ENCODE measurements at places on chromosomes 2 and 18.

GRCh38 chr2:27800856-27801255 is 29.3 kb downstream of the MRPL33 start:
- no peak for DNase-seq

DNA sequence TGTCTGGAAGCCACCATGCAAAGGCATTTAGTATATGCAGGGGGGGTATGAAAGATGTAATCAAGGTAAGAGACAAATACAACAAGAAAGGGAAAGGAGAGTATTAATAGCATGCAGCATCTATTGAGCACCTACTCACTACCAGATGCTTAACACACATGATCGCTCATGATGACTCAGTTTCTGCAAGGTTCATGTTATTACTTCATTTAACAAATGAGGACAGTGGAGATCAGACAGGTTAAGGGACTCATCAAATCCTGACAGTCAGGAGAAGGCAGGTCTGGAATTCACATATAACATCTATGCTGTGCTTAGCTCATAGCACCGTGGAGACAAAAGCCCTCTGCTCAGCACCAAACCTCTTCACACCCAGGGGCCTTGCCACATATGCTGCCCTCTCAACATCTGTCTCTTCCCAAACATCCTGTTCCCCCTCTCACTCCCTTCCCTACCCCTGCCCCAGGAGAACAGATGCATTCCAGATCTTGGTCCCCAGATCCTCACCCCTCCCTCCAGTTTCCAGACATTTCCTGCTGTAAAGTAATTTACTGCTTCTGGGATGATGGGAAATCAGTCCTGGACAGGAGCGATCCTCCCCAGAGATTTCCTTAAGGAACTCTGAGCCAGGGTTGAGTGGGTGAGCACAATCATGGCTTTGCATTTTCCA is 155.3 kb downstream of the ANTXR1 start:
- no peak for DNase-seq

- DNase-seq, result no peak
These were observed 176.2 kb downstream of the LDLRAD4 start for GRCh38 chr18:13394801-13395200.

DNA sequence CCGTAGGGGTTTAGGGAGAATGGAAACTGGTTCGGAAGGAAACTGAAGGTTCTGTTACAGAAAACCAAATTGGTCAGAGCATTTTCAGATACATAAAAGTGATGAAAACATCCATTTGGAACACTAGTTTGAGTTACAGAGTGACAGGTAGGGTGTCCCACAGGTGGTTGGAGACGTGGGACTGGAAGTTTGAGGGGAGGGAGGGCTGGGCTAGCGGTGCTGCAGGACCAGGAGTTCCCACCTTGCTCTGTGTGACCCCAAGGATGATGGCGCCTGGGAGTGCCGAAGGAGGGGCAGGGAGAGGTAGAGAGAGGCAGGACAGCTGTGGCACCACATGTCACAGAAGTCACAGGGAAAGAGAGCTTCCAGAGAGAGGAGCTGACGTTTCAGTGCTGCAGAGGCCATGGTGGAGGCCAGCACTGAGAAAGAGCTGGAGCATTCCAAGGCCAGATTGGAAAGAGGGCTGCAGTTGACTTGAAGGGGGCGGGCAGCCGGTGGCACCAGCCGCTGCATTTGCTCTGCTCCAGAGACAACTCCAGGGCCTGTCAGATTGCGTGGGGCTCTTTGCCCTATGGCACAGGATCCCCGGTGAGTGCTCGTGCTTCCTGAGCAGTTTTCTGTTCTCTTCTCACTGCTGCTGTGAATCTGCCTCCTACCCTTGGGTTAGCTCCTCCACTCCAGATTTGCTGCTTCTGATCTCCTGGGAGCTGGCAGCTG is 56.2 kb upstream of the FOSL2 start:
- no peak for DNase-seq

GRCh38 chr2:110211938-110212858 is at the start of gene MTLN:
MTLN (minus strand) TSS chr2:110212547; CDS start chr2:110212525, 22 bp downstream.
- peak; percentile 12 for DNase-seq

DNA sequence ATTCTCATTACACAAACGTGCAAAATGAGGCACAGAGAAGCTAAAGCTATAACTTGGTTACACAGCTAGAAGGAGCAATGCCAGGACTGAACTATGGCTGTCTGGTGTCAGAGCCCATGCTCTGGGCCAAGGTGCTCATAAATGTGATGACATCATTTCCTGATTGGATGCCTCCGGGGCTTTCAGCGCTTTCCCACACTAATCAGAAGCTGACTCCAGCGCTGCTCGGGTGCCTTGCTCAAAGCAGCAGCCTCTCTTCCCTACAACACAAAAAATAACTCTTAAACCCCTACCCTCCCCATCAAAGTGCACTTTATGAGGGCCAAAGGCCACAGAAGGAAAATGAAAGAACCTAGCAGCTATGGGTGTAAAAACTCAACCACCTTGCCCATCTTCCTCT is 90.7 kb downstream of the STK39 start:
- peak; percentile 36 for DNase-seq

- peak; percentile 71 for DNase-seq
These were observed 45.8 kb downstream of the WDR7 start for GRCh38 chr18:56696966-56697365.

GRCh38 chr2:179250848-179251504 is 13.7 kb downstream of the SESTD1 start:
- DNase-seq, result no peak

DNA sequence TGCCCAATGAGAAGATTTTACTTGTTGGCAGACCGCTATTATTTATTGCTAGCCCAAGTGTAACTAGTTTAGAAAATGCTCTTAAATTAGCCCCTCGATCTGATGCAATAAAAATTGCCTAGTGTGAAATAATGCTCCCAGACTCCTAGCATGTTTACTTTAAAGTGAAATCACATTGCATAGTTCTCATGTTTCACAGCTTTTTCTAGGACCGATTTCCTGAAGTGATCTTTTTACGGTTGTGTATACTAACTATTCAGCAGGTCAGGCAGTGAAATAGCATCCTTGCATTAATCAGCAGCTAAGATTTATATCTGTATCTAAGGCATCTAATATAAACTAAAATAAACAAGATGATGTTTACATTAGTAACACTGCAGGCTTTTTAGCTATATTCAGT is 52.4 kb downstream of the PMS1 start:
- no peak for DNase-seq

DNA sequence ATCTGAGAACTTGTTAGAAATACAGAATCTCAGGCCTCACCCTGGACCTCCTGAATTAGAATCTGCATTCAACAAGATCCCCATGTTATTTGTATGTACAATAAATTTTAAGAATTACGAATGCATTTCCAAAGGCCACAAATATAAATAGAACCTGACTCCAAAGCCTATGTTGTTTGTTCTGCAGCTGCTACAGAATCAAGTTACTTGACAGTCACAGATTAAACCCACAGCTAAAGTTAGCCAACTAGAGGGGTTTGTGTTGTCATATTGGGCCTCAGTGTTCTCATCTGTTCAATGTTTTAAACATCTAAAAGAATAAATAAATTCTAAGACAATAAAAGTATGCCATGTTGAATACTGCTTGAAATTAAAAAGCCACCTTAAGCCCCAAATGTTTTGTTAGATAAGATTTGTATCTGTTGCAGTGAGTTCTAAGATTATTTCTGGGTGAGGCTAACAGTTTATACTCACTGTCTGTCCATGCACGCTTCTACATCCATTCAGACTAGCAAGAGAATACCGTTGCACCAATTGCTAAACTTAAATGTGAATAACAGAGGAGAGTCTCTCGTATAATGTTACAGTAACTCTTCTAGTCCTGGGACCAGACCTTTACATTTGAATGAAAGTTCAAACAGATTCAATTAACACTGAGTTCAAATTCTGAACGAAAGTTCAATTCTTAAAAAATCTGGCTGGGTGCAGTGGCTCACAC is 200.4 kb downstream of the MEMO1 start:
- no peak for DNase-seq

- DNase-seq, result no peak
These were observed 134.9 kb upstream of the NDUFV2 start for GRCh38 chr18:8967573-8967972.

- DNase-seq, result no peak
These were observed 10.7 kb upstream of the NFE2L2 start for GRCh38 chr2:177275040-177275742.

Measured in epithelial cell of prostate (primary cell).